Activated CD8-positive, alpha-beta memory T cell treated with anti-CD3 and anti-CD28 coated beads, Interleukin-2, amount 10 ng/mL, durations not matched to agents 7 days and 5 days (primary cell): ENCODE measurements at places on chromosomes 2 and 18. TPM values are rescaled to one million over a fixed set of nuclear protein-coding genes. Genes with fewer than 3 reads are reported as not detected.

The FSHR gene
- not detected for total RNA-seq

The MALL gene
- not detected for total RNA-seq

The RAD51AP2 gene
- total RNA-seq, result not detected

DNA sequence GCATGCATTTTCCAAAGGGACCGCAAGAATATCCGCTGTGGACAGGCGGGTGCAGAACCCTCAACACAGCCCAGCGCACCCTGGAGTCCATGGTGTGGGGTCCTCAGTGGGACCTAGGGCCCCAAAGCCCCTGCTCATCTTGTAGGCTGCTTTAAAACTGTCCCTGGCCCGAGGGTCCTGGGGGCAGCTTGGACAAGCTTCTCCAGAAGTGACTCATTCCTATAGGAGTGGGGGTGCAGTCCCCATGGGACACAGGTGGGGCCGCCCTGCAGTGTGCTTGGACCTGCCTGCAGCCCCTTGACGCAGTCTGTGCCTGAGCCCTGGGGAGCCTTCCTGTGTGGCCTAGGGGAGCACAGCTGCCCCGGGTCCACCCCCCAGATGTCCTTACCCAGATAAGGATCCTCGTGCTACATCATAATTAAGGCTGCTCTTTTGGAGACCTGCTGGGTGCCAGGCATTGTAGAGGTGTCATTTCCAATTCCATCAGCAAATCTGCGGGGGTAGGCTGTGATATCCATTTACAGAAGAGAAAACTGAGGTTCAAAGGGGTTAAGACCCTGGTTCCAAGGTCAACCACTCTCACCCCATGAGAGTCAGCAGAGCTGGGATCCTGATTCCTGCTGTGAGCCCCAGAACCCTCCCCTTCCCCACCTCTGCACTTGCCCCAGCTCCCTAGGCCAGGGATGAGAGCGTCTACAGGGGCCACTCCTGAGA lies 1.7 kb upstream of the HS6ST1 start:
- DNase-seq, result peak; percentile 39
- H3K27ac ChIP-seq, result no peak overlapping the region
- no peak overlapping the region for H3K4me3 ChIP-seq
- H3K27me3 ChIP-seq, result peaks cover 25% of the 10 kb centered on the region

GRCh38 chr18:7273301-7273921 lies 42.5 kb downstream of the LRRC30 start:
- no peak overlapping the region for H3K27ac ChIP-seq
- H3K36me3 ChIP-seq, result no peaks in the 10 kb centered on the region
- H3K4me1 ChIP-seq, result no peaks in the 10 kb centered on the region
- no peak for DNase-seq
- H3K4me3 ChIP-seq, result no peak overlapping the region

- DNase-seq, result no peak
- peaks cover 37% of the 10 kb centered on the region for H3K27me3 ChIP-seq
- H3K4me1 ChIP-seq, result no peaks in the 10 kb centered on the region
- H3K36me3 ChIP-seq, result no peaks in the 10 kb centered on the region
Observed at GRCh38 chr2:112848833-112849232, 12.3 kb upstream of the IL1B start.

DNA sequence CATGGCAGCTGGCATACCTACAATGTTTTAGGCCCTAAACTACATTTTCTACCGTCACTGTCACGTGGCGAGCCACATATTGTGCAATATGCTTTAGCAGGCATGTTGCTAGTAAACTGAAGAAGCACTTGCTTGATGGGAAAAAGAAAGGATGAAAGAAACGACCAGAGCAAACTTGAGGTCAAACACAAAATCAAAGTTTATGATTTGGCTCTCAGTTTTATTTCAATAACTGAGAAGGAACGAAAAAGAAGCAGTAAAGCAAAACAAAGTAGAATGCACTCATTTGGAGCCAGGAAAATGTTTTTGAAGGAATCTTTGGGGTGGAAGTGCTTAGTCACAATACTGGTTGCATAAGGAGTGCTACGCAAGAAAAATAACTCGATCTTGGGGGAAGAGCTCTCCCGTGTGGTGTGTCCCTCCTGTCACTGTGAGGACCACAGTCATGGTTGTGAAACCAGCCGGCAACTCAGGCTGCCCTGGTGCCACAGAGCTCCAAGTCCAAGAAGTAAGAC lies 349.8 kb downstream of the RBM43 start:
- no peaks in the 10 kb centered on the region for H3K4me1 ChIP-seq
- H3K27ac ChIP-seq, result no peak overlapping the region
- H3K4me3 ChIP-seq, result no peak overlapping the region
- no peak for DNase-seq
- H3K27me3 ChIP-seq, result peaks cover 3% of the 10 kb centered on the region

DNA sequence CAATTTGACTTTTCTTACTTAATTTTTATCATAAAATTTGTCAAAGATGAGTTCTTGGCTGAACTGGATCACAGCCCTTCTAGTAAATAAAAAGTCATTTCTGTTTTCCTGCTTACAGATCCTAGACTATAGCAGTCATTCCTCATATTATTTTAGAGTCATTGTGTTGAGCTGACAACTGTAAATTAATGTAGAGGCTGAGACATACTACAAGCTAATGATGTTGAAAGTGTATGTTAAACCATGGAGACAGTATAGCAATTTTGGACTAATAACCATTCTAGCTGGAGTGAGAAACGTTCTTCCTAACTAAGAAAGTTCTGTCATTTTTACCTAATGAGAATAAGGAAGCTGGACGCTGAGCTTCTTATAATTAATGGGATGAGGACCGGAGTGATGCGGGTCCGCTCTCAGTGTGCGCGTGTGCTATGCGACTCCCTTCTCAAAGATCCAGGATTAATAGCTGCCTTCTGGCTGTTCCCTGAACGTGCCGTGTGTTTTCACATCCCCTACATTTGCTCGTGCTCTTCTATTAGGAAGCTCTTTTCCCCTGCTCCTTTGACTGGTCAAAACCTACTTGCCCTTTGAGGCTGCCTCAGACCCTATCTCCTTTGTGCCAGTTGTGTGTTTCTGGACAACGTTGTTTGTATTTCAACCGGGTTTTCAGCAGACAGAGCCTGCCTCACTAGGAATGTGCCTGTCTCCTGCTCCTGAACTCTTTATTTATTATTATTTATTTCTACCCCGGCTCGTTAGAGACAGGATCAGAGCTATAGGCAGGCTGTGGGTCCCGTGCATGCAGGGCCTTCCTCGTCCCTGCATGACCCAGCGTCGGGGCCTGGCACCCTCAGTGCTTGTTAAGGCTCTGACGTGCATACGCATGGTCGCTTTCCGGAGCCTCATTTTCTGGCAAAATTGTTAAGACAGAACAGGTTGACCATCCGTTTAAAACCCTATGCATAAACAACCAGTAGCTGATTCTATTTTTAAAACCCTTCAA lies 182.6 kb downstream of the DCDC2C start:
- no peaks in the 10 kb centered on the region for H3K36me3 ChIP-seq
- DNase-seq, result no peak
- no peak overlapping the region for H3K27ac ChIP-seq
- H3K4me3 ChIP-seq, result no peak overlapping the region
- no peaks in the 10 kb centered on the region for H3K27me3 ChIP-seq
- no peaks in the 10 kb centered on the region for H3K4me1 ChIP-seq

GRCh38 chr2:128663371-128664050 lies 344.8 kb upstream of the HS6ST1 start:
- no peaks in the 10 kb centered on the region for H3K36me3 ChIP-seq
- no peak for DNase-seq
- peaks cover 17% of the 10 kb centered on the region for H3K27me3 ChIP-seq
- no peaks in the 10 kb centered on the region for H3K4me1 ChIP-seq
- H3K27ac ChIP-seq, result no peak overlapping the region

GRCh38 chr2:142973160-142973821 lies 95.8 kb downstream of the KYNU start:
- no peak overlapping the region for H3K4me3 ChIP-seq
- DNase-seq, result no peak
- peaks cover 5% of the 10 kb centered on the region for H3K27me3 ChIP-seq
- no peak overlapping the region for H3K27ac ChIP-seq
- no peaks in the 10 kb centered on the region for H3K4me1 ChIP-seq

GRCh38 chr18:73288813-73289212 lies 421.0 kb upstream of the NETO1 start:
- H3K4me1 ChIP-seq, result no peaks in the 10 kb centered on the region
- no peak overlapping the region for H3K4me3 ChIP-seq
- H3K36me3 ChIP-seq, result no peaks in the 10 kb centered on the region
- no peak for DNase-seq
- H3K27me3 ChIP-seq, result no peaks in the 10 kb centered on the region
